Posterior vena cava (tissue), 2 donors: ENCODE measurements at places on chromosomes 1 and 21. TPM values are rescaled to one million over a fixed set of nuclear protein-coding genes. Genes with fewer than 3 reads are reported as not detected.

- peak; percentile 93 for DNase-seq
Observed at GRCh38 chr1:25685938-25686665, 69.5 kb downstream of the MAN1C1 start.

DNA sequence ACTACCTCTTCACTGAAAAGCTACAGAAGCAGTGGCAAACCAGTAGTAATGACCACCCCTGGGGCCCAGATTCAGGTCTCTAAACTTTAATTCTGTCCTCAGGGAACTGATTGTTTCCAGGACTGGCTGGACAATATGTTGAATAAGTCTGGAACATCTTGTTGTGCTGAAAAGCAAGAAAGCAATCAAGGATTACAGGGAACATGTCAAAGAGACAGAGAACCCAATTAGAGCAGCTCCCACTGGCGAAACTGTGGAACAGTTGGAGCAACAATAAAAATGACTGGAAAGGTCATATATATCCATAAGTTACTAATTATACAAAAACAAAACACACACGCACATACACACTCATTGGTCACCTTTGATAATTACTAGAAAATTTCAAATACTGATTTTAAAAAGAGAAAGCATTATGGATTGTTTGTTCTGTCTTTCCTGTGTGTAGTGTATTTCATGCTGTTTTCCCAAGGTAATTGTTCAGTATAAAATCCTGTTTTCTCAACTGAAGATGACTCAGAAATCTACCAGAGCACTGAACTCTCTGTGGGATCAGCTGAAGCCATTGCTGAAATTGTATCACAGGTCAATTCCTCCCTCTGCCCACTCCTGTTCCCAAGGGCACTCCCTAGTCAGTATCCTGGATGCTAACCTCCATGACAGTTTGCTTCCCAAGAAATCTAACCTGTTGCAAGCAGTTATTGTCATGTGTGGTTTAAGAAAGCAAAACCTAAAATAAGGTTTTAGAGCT, 83.6 kb upstream of the RGS1 start:
- DNase-seq = no peak

DNA sequence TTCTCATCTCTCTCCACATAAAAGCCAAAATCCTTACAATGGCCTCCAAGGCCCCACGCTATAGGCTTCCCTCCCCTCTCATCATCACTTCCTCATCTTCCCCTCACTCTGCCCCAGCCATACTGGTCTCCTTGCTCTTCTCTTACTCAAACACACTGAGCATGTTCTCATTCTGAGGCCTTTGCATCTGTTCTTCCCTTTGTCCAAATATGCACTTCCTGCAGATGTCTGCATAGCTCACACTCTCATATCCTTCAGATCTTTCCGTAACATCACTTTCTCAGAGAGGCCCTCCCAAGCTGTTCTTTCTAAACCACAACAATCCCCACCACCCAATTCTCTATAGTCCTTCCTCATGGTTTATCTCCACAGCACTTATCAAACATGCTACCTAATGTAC, 284.1 kb downstream of the HHIPL2 start:
- DNase-seq = no peak

DNA sequence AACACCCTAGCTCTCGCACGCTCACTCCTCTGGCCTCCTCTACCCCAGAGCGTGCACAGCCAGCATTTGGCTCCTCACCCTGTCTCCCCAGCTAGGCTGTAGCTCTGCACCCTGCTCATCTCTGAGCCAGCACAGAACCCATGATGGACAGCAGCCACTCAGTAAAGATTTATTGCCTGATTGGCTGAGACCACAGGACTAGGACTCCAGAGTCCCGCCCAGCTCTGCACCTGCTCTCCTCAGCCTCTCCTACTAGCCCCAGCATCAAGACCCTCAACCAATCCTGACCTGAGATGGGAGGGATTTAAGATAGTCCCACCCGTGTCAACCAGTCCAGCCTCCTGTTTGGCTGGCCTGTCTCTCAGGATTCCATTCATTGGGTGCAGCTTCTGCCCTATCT, 9.3 kb downstream of the C1QB start:
- DNase-seq = no peak

TPRG1L gene
- total RNA-seq = 45.6 TPM

GRCh38 chr21:36713746-36714145, 14.8 kb downstream of the SIM2 start:
- no peak for DNase-seq

GRCh38 chr21:31162827-31163226, 124.6 kb upstream of the KRTAP19-8 start:
- no peak for DNase-seq

POLR3GL gene
- total RNA-seq = 23.8 TPM
